ENCODE measurements at places on chromosomes 5 and 9.

DNA sequence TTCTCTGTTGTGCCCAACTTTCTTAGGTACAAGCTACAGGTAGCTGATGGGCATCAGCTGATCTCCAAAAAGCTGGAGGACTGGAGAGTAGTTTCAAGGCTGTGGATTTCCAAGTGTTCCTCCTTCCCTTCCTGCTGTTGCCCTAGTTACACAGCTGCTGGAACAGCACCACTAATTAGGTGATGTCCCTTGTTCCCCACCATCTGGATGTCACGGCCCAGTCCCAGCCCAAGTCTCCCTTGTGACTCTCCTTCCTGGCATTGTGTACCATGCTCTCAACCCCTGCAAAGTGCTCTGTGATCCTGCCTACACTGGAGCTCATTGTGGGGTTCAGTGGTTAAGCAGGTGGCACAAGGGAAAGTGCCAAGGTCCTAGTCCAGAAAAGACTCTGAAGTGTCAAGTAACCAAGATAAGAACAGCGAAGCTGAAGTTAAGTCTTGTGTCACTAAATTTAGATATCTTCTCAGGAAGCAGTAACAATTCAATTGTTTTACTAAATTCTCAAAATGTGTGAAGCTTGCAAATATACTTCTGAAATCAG, 604.5 kb downstream of the ISL1 start:
- DNase-seq: no peak

GRCh38 chr5:154940375-154940771, 500 bp upstream of the MRPL22 start:
- DNase-seq: no peak

DNA sequence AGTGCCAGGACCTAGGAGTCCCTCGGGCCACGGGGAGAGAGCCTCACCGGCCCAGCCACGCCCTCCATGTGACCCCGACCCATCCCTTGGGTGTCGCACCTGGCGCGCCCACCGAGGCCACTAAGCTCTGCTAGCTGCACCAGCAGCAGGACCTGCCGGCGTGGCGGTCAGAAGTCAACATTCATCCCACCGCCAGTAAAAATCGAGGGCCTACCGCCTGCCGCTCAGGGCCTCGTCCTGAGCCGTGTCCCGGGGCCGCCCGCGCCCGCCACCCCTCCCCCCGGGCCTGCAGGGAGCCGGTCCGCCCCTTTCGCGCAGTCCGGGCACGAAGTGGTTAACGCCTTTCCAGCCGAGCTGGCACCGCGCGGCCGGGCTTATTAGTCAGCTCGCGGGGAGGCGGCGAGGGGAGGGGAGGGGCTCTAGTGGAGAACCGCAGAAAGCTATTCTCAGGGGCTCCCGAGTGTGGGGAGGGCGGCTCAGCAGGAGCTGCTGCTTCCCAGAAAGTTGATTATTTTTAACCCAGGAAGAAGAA, 124.4 kb downstream of the C9orf50 start:
- peak; percentile 60 for DNase-seq

GRCh38 chr5:28685794-28686193, 1647.4 kb upstream of the CDH9 start:
- no peak for DNase-seq

- DNase-seq: no peak
These were observed 39.9 kb downstream of the GDNF start for GRCh38 chr5:37799865-37800421.

GRCh38 chr5:122014236-122014935, 52.6 kb downstream of the SRFBP1 start:
- DNase-seq: no peak

DNA sequence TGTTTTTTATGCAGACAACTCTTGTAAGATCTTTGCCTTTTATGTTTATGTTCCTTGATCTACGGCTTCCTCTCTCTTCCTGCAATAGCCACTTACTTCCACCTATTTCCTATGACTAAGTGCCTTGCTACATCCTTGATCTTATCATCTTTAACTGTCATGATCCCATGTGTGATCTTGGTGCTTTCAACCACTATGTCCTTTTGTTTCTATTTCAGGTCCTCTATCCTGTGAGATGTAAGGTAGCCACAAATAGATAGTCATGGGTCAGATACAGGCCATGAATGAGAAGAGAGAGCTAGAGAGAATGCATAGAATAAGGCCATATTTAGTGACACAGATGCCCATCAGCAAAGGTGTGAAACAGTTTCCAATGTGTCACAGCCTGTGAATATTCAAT, 243.6 kb upstream of the HAPLN1 start:
- no peak for DNase-seq

- no peak for DNase-seq
These were observed 20.3 kb downstream of the FEM1C start for GRCh38 chr5:115524199-115524847.

- no peak for DNase-seq
These were observed 22.1 kb downstream of the JADE2 start for GRCh38 chr5:134547579-134547978.

DNA sequence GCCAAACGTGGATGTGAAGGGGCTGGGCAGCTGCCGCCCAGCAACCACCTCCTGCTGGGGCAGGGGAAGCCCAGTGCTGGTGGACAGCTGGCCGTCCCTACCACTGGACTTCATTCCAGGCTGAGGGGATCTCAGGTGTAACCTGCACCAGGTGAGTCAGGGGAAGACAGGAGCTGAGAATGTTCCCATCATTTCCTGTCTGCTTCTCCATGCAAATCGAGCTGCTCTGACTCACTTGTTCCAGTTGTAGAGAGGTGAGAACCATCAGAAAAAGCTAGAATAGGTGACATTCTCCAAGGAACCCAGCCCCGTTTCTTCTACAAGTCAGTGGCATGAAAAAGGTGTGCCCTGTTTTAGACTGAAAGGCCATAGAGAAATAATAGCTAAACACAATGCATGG, 21.8 kb upstream of the BARX1 start:
- DNase-seq: no peak

GRCh38 chr5:89722538-89722937, 687.0 kb downstream of the CETN3 start:
- no peak for DNase-seq

DNA sequence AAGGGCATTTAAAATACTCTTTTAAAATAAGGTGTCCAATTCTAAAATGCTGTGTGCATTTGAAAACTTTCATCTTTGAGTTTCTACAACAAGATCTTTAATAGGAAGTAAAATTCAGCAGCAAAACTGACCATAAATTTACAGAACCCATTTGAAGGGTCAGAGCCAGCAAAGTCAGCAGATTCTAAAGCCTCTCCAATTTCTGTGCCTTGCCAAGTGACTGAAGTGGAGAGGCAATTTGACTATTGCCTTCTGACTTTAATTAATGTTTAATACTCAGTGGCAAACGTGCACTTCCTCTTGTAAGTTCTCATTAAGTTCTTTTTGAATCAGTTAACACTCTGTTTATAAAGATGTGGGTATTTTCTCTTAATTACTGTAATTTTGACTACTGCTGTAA, 155.2 kb downstream of the BAAT start:
- DNase-seq: no peak

- no peak for DNase-seq
These were observed 17.1 kb upstream of the CDC23 start for GRCh38 chr5:138230261-138230660.

DNA sequence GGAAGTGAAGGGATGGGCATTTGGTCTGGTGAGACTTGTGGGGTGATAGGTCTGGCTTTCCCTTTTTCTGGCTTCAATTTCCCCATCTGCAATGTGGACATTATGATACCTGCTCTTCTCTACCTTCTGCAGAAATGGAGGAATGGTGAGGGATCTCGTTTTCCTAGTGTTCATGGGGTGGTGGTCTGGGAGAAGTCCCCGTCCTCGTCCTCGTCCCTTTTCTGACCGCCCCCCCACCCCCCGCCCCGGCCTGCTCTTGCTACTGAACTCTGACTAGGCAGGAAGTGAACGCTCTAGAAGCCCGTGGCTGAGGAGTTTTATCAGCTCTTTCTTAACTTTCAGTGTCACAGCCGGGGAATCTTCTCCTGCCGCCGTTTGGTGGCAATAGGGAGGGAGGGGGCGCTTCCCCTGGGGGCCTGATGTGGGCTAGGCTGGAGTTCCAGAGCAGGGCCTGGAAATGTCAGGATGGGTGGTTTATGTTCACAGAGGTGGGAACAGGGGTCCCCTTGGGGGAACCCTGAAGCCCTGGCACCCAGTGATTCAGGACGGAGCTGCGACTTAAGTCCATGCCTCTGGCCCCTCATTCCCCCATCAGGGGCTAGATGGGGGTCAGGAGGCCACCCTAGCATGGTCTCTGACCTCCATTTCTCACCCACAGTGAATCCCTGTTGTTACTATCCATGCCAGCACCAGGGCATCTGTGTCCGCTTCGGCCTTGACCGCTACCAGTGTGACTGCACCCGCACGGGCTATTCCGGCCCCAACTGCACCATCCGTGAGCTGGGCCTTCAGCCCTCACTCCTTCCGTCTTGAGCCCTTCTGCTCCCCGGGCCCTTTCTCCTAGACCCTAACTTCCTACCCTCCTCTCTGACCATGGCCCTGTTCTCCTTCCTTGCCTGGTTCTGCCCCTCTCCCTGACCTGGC, 6.7 kb downstream of the PTGS1 start:
- DNase-seq: no peak

- no peak for DNase-seq
These were observed 303.1 kb upstream of the PTGER4 start for GRCh38 chr5:40376566-40376965.

DNA sequence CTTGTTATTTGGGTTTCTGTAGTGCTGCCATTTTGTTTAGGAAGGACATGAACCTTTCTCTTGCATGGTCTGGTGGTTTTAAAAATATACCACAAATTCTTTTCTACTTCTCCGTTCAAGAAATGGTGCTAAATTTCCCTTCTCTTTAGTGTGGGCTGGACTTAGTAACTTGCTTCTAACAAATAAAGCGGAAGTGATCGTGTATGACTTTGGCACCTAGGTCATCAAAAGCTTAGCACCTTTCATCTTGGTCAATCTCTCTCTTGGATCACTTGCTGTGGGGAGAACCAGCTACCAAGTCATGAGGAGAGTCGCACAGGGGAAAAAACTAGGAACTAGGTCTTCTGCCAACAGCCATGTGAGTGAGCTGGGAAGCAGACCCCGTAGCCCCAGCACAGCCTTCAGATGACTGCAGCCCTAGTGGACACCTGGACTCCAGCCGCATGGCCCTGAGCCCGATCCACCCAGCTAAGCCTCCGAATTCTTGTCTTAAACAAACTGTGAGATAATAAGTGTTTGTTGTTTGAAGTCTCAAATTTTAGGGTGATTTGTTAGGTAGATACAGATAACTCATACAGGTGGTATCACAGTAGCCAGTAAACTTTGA, 87.7 kb upstream of the CKMT2 start:
- DNase-seq: no peak

DNA sequence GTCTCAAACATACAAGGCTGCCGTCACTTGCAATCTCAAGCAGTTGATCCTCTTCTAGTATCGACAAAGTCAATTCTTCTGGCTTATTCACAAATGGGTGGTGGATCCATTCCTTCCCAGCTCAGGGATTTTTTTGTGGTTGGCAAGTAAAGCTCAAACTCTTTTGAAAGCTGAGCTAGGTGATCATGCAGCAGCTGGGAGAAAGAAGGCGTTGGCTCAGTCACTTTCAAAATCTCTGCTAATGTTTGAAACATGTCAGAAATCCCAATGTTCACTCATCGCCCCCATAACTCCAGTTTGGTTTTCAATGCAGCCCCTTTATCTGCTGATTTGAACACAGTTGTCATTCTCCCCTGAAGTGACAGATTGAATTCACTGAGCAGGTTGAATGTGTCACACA, 4.0 kb upstream of the HNRNPA0 start:
- no peak for DNase-seq

DNA sequence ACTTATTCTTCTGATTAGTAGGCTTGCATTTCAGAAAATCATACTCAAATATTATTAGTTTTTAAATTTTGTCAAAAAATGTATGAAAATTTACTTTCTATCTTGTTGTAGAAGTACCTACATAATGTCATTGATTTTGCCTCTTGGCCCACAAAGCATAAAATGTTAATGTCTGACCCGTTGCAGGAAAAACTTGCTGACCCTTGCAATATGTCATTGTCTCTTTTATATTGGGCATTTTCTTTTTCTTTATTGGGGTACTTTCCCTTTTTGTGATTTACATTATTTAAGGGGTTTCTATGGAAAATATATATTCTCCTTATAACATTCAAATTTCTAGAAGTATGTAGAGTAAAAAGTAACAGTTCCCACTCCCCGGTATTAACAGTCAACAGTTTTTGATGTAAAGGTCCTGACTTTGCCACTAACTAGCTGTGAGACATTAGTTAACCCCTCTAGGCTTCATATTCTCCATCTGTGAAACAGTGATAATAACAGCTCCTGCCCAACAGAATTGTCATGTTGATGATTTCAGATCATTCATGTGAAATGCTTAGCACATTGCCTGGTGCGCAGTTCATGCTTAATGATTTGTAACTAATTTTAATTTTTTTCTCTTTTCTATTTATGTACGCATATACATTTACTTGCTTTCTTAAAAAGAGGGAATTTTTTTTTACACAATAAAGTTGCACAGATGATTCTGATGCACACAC, 243.2 kb downstream of the ARHGAP26 start:
- DNase-seq: no peak

DNA sequence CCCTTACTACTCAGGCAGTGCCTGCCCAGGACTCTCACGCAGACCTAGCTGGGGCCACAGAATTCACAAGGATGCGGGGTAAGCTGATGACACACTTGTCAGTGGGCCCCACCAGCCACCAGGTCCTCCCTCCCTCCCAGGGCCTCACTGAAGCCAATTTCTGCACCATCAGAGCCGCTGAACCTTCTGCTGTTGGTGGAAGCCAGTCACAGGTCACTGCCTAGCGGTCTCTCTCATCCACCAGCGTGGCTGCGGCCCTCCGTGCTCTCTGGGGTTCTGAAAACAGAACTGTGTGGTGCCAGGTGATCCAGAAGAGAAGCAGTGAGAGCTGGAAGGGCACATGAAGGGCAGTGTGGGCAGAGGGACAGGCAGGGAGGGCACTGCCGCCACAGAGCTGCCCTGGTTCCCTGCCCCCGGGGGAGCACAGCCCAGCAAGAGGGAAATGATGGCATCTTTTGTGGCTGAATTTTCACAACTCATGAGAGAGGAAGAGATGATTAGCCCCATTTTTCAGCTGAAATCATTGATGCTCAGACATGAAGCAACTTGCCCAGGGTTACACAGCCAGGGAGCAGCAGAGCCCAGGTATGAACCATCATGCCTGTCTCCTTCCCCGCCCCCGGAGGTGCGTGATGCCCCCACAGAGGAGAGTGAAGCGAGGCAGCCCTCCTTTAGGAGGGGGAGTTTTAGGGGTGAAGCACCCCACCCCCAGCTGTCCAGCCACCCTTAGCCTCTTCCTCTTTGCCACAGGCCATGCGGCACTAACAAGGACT, 41.4 kb upstream of the CPLX2 start:
- no peak for DNase-seq

GRCh38 chr9:36992501-36993316, 41.4 kb downstream of the PAX5 start:
- DNase-seq: no peak

Data from activated gamma-delta T cell (primary cell).